ENCODE measurements at places on chromosomes 2 and 18.

DNA sequence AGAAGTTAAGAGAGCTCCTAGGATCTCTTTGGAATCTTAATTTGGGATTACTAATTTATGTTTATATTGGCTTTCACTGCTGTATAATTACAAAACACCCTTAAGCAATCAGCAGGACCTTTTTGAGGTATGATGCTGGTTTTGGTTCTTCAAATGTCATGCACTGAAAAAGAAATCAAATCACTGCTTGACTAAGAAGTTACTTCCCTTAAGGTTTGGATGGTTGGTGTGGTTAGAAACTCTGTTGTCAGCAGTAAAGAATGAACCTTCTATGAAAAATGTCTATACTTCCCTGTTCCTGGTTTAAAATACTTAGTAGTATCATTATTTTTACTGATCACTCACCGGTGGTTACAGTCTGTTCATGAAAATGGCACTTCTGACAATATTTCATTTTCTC lies 5.5 kb downstream of the COLEC12 start:
- no peak for DNase-seq

DNA sequence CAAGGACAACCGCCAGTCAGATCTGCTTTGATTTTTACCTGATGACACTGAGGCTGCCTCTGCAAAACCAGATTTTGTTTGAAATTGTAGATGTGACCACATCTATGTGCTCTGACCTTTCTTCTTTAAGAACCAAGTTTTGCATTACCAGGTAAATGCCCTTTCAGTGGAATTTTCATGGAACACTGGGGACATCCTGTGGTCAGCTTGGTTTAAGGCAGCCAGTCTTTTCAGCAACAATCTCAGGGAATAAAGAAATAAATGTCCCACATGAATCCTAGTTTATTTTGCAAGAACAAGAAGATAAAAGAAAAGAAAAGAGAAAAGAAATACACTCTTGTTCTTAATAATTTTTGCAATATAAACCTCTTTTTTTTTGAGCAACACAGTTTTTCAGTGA lies 90.6 kb downstream of the POU3F3 start:
- DNase-seq, result no peak

DNA sequence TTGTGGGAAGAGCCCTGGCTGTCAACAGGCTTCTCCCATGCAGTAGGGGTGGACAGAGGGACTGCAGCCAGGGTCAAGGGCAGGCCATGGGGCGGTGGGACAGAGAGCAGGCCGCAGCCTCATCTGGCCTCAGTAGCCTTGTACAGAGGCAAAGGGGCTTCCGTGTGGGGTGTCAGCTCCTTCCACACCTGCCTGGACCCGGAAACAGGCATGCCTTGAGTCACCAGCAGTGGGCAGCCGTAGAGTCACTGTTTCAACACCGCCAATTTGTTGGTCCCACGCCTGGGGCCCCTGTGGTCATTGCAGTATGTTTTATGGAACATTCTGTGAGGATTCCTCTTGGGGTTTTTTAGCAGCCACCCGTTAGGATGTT lies 173.0 kb downstream of the SMAD7 start:
- no peak for DNase-seq

DNA sequence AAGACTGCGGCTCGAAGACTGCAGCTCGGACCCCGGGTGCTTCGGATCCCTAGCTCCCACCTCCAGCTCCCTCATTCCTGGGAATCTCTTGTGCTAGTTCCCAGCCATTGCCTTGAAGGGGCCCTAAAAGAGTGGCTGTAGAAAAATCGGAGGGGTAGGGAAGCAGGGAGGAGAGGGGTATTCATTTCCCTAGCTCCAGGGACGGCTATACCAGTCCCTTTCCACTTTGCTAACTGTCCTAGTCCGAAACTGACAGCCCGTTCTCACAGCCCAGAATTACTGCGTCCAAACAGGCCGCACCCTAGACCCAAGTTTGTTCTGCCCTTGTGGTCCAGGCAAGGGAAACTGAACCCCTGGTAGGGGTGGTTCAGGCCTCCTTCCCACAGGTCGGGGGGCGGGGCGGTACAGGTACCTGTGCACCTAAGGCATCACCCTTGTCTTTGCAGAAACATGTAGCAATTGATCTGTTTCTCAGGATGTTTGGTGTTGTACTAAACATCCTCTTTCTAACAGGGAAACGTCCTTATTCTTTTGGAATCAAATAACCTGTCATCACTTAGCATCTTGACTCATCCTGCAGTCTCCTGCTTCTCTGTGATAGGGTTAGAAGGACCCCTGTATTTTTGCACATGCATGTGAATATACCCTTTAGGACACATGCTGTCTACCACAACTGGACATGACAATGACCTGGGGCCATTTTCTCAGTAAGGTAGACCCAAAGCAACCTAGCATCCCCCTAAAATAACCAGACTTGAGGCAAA lies 4.0 kb downstream of the EMX1 start:
- no peak for DNase-seq

DNA sequence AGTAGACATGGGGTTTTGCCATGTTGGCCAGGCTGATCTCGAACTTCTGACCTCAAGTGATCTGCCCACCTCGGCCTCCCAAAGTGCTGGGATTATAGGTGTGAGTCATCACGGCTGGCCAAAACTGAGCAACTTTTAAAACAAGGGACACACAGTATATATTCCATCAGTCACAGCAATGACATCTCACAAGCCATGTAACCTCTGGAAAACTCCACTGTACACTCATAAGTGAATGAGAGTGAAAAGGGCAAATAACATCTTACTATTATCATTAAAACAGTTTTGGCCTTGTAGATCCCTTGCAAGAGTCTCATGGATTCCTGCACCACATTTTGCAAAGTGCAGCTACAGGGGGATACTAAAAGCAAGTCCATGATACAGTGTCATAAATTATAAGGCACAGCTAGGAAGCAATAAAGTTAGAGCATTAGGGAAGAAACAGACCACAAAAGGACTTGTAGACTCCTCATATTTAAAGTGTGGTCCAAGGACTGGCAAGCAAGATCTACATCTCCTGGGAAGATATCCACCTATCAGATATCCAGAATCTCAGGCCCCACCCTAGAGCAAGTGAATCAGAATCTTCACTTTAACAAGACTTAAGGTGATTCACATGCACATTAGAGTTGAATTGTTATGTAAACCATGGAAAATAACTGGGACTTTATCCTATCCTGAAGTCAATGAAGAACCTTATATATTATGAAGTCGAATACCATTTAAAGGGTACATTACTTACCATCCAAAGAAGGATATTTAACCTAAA lies 5.7 kb downstream of the SMC6 start:
- no peak for DNase-seq

- no peak for DNase-seq
Observed at GRCh38 chr18:77554061-77554460, 304.4 kb downstream of the GALR1 start.

- DNase-seq, result no peak
Observed at GRCh38 chr18:837922-838321, 25.9 kb upstream of the YES1 start.

DNA sequence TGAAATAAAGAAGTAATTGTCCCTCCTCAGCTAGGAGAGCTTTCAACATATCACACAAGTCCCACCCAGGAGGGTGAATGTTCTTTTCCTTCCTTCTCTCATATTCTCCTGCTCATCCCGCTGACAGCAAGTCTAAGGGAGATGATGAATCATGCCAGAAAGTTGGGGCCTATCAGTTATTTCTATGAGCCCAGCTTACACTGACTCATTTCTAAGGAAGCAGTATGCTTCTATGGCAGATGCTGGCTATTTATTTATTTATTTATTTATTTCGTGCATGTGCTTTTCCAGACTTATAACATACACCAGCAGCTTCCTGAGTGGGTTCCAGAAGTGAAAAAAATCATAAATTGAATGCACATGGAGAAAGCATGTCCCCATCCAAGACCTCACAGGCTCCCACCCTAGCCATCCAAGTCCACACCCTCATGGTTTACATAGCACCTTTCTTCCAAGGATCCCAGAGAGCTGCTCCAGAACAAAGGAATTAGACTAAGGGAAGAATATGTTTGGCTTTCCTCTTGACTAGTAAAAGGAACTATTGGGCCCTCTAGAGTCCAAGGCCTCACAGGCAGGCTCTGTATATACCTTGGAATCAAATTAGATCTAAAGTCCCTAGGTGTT lies 1074.2 kb upstream of the ZEB2 start:
- DNase-seq, result no peak

GRCh38 chr2:137467246-137467862 lies 496.9 kb upstream of the HNMT start:
- peak; percentile 75 for DNase-seq

DNA sequence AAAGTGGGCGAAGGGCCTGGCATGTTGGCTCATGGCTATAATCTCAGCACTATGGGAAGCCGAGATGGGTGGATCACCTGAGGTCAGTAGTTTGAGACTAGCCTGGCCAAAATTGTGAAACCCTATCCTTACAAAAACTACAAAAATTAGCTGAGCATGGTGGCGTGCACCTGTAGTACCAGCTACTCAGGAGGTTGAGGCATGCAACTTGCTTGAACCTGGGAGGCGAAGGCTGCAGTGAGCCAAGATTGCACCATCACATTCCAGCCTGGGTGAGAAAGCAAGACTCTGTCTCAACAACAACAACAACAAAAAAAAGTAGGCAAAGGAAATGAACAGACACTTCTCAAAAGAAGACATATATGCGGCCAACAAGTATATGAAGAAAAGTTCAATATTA lies 196.5 kb downstream of the RAB3GAP1 start:
- DNase-seq, result no peak

- DNase-seq, result no peak
Observed at GRCh38 chr2:189561371-189562038, 19.1 kb downstream of the SLC40A1 start.

- no peak for DNase-seq
Observed at GRCh38 chr2:167279810-167280209, 391.5 kb downstream of the XIRP2 start.

DNA sequence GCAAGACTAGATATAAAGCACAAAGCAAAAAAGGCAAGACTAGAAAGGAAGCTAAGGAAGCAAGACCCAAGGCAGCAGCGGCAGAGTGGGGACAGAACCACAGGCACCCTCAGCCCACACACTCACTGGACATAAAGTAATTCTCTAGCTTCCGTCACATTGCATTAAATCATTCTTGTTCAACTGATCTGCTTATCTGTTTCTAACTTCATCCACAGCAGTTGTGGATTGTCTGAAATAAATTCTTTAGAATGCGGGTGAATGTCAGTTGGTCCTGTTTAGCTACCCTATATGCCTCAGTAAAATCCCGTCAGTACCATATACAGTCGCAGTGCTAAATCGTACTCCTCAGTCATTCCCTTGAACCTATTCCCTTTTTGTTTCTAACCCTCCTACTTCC lies 183.2 kb upstream of the SLC39A10 start:
- no peak for DNase-seq

GRCh38 chr2:156320486-156321098 lies 11.9 kb downstream of the NR4A2 start:
- no peak for DNase-seq

- peak; percentile 20 for DNase-seq
Observed at GRCh38 chr18:48222118-48222517, 187.1 kb downstream of the ZBTB7C start.

- no peak for DNase-seq
Observed at GRCh38 chr2:135056790-135057189, 4.7 kb downstream of the RAB3GAP1 start.

DNA sequence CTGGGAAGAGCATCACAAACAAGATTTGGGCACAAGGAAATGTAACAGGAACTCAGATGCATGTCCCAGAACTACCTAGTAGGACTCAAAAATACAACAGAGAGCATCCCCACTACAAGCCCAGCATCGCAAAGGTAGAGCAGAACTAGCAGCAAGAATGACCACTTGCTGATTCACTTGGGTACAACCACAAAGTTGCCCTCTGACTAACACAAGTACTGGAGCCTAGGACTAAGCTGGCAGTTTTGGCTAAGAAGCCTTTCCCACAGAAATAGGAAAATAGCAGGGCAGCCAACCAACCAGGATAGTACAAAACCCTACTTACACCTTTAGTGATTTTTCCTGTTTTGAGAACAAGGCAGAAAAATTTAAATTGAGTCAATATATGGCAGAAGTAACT lies 193.8 kb downstream of the PAX3 start:
- no peak for DNase-seq

GRCh38 chr2:19876751-19877150 lies 25.0 kb downstream of the TTC32 start:
- DNase-seq, result no peak

Measured in NCI-H1694 (cell line).